Right lung (tissue), 10 donors: ENCODE measurements at places on chromosomes 1 and 21. TPM values are rescaled to one million over a fixed set of nuclear protein-coding genes. Genes with fewer than 3 reads are reported as not detected.

DNA sequence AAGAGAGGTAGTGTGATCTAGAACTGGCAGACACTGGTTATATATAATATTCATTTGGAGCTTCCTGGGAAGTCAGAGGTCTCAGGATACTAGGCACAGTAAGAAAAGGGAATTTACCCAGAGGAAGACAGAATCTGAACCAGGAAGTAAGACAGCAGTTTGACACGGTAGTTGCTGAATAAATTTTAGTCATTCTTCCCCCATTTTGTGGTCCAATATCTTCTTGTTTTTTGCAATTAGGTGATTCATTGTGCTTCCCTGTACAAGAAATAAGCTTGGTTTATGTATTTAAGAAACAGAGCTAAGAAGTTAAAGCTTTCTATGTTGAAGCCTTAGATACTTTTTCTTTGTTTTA, 1.3 kb downstream of the TMEM167B start:
- DNase-seq, result no peak

The GOLT1A gene
- 9.1 TPM for polyA plus RNA-seq

- no peak for DNase-seq
Measured at GRCh38 chr1:114026797-114027196, 47.5 kb downstream of the OLFML3 start.

- DNase-seq, result peak; percentile 73
Measured at GRCh38 chr21:33924079-33924765, 8.6 kb upstream of the ATP5PO start.

DNA sequence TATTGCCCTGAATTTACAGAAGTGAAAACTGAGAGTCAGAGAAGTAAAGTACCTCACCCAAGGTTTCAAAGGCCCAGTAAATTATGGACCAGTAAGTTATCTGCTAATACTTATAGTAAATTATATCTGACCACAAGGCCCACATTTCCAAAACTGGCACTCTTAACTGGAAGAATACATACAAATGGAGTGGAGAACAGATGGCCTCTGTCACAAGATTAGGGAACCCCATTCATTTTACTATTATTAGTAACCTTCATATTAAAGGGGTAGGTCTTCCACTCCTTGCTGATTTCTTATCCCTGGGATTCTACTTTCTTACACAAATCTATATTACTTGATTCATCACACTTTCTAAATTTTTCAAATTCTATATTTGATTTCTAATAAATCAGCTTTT, 588.8 kb downstream of the NEGR1 start:
- DNase-seq, result no peak

GRCh38 chr1:27668121-27668807, 3.7 kb downstream of the IFI6 start:
- no peak for DNase-seq

The CHRNB2 gene
- polyA plus RNA-seq, result 0.44 TPM

GRCh38 chr1:32539584-32540571, 651 bp downstream of the ZBTB8A start:
- DNase-seq, result no peak

- no peak for DNase-seq
Measured at GRCh38 chr1:72140222-72140621, 142.1 kb downstream of the NEGR1 start.

The FCRL3 gene
- 0.75 TPM for polyA plus RNA-seq

DNA sequence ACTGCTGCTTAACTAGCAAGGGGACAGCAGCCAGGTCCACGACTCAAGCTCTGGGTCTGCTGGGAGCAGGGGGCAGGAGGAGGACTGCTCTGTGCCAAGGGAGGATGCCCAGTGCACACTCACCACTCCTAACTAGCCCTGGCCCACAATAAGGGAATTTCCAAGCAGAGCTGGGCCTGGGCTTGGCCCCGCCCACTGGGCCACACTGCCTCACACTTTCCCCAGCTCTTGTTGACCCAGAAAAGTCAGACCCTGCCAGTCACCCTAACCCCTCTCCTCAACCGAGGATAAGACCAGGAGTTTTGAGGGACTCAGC, 18.7 kb downstream of the SLC9A1 start:
- DNase-seq, result no peak

- DNase-seq, result no peak
Measured at GRCh38 chr1:18496497-18497235, 15.9 kb downstream of the KLHDC7A start.

- no peak for DNase-seq
Measured at GRCh38 chr1:202416641-202417040, 68.1 kb downstream of the PPP1R12B start.

DNA sequence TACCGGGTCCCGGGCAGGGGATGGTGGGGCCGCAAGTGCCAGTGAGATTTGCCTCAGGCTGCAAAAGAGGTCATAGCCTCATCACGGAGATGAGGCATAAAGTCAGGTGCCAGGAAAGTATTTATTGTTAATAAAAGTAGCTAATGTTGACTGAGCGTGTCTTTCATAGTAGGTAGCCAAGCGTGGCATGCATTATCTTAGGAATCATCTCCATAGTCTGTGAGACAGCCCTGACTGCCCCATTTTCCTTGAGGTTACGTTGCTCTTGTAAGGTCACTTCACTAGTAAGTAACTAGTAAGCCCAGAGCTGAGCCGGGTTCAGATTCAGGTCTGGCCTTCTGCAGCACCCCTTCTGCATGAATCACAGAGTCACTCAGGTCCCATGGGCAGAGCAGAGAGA, 174.2 kb downstream of the CAMTA1 start:
- DNase-seq, result no peak

DNA sequence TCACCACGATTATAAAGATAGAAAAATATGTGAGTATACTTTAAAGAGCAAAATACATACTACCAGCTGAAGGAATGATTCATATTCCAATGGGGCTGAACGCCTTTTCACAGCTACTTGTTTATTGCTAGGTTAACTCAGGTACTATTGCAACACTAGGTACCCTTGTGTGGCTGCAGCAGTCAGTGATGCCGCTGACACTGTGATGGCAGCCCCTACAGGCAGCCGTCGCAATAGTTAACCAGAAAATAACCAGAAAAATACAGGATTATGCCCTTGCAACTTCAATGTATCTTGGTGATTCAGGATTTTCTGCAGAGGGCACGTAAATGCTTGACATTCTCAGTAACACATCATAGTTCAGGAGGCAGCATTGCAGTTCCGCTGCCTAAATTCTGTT, 1.6 kb upstream of the MARK1 start:
- no peak for DNase-seq

- no peak for DNase-seq
Measured at GRCh38 chr21:43853851-43854772, 10.9 kb upstream of the AGPAT3 start.

- no peak for DNase-seq
Measured at GRCh38 chr21:37762606-37763005, 153.7 kb downstream of the KCNJ6 start.

DNA sequence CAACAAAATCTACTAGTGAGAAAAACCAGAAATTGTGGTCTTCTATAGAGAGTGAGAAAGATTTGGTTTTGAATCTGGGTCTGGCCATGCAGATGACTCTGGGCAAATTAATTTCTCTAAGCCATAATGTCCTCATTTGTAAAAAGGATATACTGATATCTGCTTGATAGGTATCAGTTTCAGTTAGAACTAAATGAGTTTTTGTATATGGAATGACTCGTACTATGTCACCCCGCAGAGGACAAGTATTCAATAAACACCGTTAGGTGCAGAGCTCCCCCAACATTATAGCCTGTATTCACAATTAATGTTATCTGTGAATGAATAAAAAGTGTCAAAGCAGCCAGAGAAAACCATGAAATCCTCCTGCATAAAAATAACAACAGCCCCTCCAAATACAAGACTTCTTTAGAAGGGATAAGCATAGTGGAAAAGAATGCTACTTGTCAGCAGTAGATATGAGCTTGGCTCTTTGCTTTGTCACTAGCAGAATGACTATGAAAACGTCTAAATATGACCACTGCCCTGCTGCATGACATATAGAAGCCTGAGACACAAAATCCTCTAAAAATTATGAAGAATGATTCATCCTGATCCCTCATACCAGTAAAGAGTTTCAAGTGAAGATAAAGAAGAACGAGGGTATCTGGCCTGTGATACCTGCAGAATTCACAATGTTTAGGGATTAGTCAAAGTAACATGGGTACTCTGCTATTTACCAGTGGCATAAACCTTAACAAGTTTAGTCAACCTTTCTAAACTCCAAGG, 17.8 kb downstream of the SCAF4 start:
- no peak for DNase-seq
